ENCODE measurements at places on chromosomes 1 and 21.
A peak's percentile ranks its signal among the peaks of the same experiment; 100 is the strongest.

DNA sequence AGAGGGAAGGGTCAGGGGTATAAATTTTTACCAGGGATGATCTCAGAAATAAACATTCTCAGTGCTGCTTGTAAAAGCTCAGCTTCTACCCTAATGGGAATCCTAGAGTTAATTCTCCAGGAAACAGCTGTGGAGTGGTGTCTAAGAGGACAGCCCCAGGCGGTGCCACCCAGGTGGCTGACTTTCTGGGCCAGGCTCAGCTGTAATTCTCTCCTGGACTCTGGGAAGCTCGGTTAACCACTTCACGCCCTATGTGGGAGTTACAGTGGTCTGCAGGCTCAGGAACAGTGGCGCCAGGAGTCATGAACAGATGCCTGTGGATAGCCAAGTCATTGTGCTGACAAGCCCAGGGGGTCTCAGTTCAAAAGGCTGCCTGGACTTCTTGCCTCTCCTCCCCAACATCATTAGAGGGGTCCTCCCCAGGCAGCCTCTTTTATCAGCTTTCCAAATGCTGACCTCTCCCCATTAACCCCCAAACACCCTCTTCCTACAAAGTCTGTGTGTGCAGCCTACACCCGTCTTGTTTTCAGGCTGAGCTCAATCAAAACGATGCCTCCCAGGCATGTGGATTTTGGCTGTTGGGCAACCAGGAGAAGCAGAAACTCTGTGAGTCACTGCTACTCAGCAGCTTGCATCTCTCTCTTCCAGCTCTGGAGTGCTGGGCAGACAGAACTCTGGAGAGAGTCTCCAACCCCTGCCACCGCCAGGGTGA is 1.2 kb downstream of the HHIPL2 start:
- peak; percentile 92 for DNase-seq

GRCh38 chr1:203219171-203219570 is 10.3 kb downstream of the CHIT1 start:
- no peak for DNase-seq

GRCh38 chr1:101993710-101994109 is 3.0 kb downstream of the OLFM3 start:
- no peak for DNase-seq

DNA sequence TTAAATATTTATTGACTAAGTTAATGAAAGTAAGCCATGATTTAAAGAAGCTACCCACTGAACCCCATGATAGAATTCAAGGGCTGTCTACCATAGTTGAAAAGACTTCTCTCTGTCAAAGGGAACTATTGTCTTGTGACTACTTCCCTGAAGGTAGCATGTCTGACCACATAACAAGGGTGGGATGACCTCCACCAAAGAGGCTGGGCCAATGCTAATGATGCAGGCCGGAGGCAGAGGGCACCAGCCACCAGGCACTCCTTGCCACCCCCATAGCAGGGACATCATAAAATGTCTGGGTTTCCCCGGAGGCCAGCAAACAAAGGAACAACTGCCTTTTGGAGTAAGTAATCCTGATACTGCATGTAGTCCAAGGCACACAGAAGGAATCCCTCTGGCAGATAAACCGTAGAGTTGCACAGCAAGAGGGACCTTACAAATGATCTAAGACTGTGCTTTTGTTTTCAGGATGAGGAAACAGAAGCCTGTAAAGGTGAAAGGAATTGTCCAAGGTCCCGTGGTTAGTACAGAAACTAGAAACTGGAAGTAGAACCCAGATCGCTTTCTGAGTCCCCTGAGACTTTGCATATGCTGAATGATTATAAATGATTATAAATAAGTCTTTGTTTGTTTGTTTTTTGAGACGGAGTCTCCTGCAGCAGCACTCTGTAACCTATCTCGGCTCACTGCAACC is 33.5 kb upstream of the ITPKB start:
- no peak for DNase-seq

GRCh38 chr1:19496527-19496874 is 11.2 kb upstream of the CAPZB start:
- no peak for DNase-seq

- DNase-seq, result no peak
Observed at GRCh38 chr1:25243907-25244306, 3.3 kb downstream of the RSRP1 start.

GRCh38 chr21:32200029-32200428 is 78.8 kb downstream of the MIS18A start:
- no peak for DNase-seq

DNA sequence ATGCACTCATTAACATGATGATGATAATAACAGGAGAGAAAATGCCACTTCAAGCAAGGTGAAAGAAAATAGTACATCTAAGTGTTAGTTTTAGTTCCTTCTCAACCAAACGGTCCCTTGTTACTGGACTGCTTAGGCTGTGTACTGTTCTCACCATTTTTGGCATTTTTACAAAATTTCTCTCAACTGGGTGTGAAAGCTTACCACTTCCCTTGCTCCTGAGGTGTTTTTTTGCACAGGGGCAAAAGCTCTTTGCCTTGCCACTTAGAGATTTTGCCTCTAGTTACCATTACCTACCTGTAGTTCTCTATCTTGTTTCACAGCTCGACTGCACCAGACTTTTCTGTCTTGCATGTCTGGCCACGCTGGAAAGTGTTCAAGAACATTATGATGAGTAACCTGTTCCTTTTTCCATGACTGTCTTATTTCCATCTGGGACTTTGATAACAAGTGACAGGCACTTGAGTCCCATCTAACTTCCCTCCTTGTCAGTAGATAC is 10.7 kb downstream of the NEK7 start:
- no peak for DNase-seq

- no peak for DNase-seq
Observed at GRCh38 chr1:168007691-168008090, 70.8 kb upstream of the MPC2 start.

- DNase-seq, result no peak
Observed at GRCh38 chr1:162564762-162565218, 3.3 kb downstream of the UAP1 start.

GRCh38 chr1:87951852-87952251 is 623.2 kb downstream of the LMO4 start:
- peak; percentile 11 for DNase-seq

- peak; percentile 42 for DNase-seq
Observed at GRCh38 chr1:178486100-178487069, 10.4 kb downstream of the CLEC20A start.

DNA sequence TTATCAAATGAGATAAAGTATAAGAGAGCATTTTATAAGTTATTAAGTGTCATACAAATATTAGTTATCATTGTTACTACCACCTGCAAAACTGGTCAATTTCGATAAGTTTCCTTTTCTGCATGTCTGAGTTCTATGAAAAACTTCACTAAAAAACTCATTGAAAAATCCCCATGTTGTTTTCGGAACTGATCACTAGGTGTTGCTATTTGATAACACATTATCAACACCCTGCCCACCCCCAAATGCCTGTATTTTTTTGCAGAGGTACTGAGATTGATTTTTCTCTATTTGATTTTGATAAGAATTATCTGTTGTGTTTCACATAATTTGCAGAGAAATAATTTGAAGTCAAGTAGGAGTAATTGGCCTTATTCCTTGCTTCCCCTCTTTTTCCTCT is 22.1 kb upstream of the DISP1 start:
- DNase-seq, result peak; percentile 63

- DNase-seq, result no peak
Observed at GRCh38 chr1:61007534-61008364, 74.6 kb upstream of the NFIA start.

DNA sequence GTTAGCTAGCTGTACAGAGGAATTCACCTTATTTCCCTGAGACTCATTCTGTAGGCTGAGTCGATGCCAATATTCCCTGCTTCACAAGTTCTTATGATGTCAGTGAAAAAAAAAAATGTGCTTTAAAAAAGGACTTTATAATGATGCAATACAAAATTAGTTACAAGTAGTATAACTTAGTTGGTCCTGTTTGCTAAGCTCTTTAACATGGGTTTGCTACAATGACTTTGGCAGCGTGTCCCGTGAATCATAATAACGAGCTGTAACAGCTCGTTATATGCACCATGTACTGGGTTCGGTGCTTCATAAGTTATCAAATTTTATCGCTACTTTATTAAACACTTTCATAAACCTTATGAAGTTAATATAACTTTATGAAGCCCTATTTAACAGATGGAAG is 349.7 kb downstream of the LMX1A start:
- no peak for DNase-seq

GRCh38 chr1:85296980-85297379 is 20.5 kb upstream of the BCL10 start:
- DNase-seq, result peak; percentile 50

DNA sequence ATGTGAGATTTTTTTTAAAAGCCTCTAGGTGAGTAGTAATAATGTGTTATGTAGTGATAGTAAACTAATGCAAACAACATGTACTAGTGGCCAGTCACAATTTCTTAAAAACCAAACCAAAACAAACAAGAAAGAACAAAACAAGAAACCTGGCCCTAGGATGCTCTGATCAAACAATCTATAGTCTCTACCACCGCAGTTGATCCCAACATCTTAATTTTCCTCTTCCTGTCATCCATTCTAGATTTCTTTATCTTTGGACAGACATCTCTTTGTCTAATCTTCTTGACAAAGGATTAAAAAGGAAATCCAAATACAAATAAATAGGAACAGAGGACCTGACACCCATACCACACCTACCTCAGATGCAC is 188.2 kb upstream of the ADAMTS5 start:
- no peak for DNase-seq

DNA sequence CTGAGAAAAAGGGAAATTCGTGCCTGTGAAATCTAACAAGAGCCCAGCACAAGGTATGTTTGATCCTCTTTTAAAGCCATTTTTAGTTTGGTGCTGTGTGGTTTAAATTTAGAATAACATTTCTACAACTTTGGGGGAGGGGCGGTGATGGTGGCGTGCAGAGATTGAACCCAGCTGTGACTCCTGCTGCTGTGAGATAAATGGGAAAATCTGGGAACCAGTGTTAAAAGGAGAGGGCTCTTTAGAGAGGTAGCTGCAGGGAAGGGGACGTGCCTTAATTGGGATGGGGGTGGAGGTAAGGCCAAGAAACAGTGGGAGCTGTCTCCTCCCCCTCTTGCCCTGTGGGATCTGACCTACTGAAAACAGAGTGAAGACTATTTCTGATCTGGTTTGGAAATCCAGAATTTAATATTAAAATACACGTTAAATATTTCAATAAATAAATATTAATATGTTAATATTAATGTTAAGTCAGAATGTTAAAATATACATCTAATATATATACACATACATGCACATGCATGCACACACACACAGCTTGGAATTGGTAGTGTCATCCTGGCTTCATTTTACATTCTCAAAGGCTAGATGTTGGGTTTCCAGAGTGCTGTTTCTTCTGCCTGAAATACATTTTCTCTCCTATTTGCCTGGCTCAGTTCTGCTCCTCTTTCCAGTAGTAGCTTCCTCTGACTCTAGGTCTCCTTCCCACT is 30.1 kb upstream of the DNAJC6 start:
- DNase-seq, result no peak

DNA sequence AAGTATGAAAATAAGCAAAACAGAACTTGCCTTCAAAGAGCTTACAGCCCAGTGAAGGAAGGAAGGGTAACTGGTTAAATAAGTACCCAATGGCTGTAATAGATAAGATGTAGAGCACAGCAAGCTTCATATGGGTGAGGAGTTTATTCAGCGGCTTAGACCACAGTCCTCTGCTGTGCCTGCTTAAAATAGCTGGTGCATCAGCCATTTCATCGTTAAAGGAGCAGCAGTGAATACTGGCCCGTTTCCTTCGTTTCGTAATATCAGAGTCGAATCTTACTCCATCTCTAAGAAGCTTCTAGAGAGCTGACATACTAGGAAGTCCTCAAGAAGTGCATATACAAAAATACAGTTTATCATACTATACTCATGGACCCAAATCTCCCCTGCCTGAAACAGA is 286.5 kb downstream of the NFIA start:
- no peak for DNase-seq

DNA sequence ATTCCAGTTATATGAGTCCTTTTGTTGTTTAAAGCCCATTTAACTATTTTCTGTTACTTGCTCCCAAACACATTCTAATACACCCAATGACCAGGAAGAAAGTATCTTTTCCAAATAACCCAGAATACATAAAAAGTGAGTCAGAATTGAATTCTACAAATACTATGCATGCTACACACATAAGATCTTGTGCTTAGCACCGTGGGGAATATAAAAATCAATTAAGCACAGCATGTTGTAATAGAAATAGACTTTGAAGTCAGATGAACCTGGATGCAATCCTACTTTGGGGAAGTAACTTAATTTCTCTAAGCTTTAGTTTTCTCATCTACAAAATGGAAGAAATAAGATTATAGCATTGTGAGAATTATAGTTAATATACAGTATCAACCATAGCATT is 40.5 kb upstream of the MUTYH start:
- DNase-seq, result no peak

GRCh38 chr1:20962576-20963258 is 175.6 kb upstream of the HP1BP3 start:
- no peak for DNase-seq

GRCh38 chr1:92881391-92881790 is 49.6 kb downstream of the RPL5 start:
- DNase-seq, result no peak

- peak; percentile 39 for DNase-seq
Observed at GRCh38 chr1:28580722-28581530, 11.1 kb upstream of the RAB42 start.

- no peak for DNase-seq
Observed at GRCh38 chr1:77406661-77407060, 124.8 kb downstream of the AK5 start.

GRCh38 chr21:42833439-42833815 is 45.9 kb downstream of the WDR4 start:
- DNase-seq, result no peak

- DNase-seq, result peak; percentile 66
Observed at GRCh38 chr1:157580179-157580827, 17.6 kb downstream of the FCRL4 start.

- no peak for DNase-seq
Observed at GRCh38 chr1:76122271-76122670, 47.7 kb downstream of the ST6GALNAC3 start.

DNA sequence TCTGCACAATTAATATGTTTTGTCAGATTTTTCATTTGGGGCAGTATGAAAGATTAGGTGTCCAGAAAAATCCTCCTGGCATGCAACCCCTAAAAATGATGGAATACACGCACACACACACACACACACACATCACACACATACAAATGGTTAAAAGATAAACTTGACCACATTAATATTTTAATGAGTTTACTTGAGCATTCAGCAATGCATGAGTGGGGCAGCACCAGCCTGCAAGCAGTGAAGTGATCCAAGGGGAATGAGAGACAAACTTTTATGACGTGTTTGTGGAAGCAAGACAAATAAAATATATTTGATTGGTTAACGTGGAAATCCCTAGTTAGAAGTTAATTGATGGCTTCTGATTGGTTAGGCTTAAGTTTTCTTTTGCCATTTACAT is 29.1 kb upstream of the SOAT1 start:
- no peak for DNase-seq
